ENCODE measurements at places on chromosomes 1 and 21.

GRCh38 chr1:3680488-3681230, 28.3 kb downstream of the TP73 start:
- no peak for DNase-seq

DNA sequence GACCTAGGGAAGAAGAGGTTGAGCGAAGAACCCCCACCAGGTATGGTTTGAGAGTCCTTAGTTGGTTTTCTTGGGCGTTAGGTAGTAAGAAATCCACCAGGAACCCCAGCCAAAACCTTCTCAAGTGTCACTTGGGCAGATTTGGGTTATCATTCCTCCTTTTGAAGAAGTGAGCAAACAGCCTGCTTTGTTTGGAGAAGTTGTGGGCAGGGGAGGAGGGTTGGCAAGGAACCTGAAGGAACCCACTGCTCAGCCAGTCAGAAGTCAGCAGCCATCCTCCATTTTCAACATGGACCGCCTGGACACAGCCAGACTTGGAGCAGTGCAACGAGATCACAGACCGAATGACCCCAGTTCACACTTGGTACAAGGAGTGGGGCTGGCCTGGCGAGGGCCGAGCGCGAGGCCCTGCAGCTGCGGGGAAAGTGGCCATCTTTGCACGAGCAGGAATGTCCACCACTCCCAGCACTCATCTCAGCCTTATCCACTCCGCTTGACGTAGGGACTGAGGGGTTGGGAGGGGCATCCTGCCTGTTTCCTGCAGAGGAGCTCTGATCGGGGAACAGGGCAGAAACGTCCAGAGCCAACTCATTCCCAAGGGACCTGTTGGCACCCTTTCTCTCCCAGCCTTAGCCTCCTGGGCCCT, 7.2 kb downstream of the ADPRS start:
- no peak for DNase-seq

GRCh38 chr1:165897326-165898303, 70.2 kb downstream of the UCK2 start:
- no peak for DNase-seq

GRCh38 chr1:21277180-21277579, 13.1 kb downstream of the ECE1 start:
- no peak for DNase-seq
